ENCODE measurements at places on chromosomes 13 and 19.

DNA sequence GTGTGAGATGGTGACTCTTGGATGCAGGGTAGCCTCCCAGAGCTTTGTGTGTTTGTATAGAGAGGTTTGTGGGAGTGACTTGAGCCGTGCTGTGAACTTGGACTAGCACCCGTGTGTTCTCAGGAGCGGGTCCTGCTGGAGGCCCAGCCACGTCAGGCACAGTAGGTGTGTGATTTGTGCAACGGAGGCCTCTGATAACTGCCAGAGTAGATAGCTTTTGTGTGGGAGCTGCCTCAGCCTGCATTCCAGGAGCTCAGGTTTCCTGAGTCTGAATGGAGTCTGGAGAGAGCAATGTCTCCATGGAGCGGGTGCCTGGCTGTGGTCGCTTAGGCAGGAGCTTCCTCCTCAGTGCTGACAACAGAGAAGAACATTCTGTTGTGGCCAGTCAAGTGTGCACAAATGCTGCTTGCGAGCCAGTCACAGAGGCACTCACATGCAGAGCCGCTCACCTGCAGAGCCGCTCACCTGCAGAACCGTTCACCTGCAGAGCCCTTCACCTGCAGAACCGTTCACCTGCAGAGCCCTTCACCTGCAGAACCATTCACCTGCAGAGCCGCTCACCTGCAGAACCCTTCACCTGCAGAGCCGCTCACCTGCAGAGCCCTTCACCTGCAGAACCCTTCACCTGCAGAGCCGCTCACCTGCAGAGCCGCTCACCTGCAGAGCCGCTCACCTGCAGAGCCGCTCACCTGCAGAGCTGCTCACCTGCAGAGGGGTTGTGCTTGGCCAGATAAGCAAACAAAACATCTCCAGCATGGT, 32.6 kb downstream of the TFDP1 start:
- DNase-seq, result peak; percentile 83

DNA sequence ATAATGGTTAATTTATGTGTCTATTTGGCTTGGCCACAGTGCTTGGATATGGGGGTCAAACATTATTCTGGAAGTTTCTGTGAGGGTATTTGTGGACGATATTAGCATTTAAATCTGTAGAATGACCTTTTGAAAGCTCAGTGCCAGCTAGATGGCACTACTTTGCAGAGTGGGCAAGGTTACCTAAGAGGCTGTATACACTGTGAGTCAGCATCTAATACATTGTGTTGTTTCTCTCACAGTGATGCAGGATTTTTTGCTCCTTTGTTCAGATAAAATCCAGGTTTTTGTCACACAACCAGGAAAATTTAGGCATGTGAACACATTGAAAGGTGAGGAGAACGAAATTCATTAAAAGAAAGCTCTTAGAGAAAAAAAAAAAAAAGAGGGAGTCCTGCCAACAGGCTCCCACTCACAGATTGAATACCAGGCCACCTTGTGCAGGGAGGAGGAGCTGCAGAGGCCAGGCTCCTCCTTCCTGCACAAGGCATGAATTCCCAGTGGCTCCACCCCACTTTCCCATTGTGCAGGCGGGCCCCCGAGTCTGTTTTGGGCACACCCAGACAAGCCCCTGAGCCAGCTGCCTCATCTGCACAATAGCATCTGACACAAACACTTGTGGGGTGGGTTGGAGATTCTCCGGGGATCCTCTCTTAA, 551.0 kb upstream of the ATXN8OS start:
- no peak for DNase-seq

DNA sequence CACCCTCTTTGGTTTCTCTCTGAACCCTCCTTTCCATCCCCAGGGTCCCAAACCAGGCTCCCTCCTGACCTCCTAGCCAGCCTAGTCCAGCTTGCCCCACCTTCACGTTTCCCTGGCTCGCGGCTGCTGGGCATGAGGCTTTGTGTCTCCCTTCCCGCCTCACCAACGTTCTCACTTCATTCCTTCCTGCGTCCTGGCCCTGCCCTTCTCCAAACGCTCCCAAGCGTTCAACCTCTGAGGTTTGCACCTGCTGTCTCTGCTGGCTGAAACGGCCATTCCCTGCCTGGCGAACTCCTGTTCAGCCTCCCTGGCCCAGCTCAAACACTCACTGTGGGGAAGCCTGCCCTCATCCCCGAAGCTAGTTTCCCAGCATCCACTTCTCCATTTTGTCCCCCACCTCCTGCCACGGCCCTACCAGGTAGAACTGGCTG, 12.4 kb downstream of the EPS8L1 start:
- DNase-seq, result no peak

GRCh38 chr19:15905026-15905425, 7.2 kb upstream of the CYP4F2 start:
- no peak for DNase-seq

DNA sequence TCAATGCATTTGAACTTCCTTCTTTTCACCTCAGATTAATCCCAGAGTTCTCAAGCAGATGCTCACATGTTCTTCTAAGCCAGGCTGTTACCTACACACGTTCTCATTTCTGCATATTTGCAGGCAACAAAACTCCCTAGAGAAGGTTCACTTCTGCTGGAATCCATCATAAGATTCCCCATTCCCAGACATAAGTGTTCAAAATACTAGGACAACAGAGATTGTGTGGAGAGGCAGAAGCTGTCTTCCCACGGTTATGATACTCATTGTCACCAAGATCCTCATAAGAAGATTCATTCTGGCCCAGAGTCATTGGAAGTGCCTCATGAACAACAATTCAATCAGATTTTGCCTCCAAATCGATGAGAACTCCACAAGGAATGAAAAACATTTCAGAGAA, 931.6 kb upstream of the MIR17HG start:
- no peak for DNase-seq

GRCh38 chr19:30567536-30568232, 195.5 kb downstream of the ZNF536 start:
- DNase-seq, result no peak

DNA sequence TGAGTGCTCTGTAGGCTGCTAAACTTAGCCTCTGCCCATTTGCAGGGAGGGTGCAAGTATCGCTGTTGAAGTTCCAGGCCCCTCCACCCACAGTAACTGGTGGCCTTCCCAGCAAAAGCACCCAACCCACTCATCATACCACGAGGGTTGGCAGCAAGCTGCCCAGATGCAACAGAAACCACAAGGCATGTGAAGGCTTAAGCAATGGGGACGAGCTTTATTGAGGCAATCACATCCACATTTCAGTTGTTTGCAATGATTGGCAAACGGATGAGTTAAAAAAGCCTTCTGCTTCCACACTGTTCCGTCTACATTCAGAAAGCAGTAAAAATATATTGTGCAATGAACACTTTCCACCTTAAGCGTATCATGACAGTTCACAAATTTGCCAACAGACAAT, 10.3 kb downstream of the GJB6 start:
- DNase-seq, result no peak

DNA sequence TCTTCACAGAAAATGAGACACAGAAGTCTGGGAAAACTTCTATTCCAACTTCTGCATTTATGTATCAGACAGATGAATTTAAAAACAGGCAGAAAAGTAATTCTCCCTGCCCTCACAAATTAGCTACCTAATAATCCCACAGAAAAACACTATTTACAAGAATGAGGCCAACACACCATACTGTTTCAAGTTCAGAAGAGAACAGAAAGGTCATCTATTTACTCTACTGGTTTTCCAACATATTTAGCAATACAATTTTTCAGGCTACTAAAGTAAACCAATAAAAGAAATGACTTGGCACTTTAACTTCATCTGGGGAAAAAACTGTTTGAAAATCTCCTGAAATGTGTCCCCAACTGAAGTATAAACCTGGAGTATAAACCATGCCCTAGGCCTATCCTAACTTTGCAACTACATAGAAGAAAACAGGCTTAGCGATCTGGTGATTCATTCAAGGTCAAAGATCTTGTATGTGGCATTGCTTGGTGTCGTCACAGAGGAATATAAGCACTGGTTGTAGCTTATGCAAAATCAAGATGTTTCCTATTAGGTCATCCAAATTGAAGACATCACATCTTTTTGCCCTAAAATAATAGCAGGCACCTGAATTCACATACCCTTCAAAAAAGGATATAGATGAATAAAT, 20.1 kb upstream of the EBPL start:
- no peak for DNase-seq

DNA sequence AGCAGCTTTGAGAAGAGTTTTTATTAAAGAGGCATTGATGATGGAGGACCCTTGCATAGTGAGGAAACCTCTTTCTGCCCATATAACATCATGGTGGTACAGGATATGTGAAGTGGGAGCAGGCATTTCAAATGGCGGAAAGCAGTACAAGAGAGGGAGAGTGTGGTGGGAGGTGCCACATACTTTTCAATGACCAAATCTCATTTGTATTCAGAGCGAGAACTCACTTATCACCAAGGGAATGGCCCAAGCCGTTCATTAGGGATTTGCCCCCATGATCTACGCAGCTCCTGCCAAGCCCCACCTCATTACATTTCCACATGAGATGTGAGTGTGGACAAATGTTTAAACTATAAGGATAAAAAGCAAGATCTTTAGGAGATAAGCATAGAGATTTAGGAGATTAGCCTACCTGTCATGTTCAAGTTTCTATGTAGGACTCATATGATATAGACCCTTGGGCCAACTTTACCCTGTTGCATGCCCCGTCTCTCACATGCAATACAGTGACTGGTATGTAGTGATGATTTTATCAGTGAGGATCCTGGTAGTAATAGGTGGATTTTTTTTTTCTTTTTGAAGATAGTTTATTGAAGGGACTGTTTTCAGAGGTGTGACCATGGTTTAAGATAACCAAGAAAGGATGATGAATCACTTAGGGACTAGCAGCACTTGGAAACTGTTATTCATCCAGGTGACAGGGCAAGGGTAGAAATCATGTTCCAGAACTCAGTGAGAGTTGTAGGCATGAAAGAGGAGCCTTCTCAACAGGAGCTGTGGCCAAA, 38.3 kb downstream of the DNAJC15 start:
- no peak for DNase-seq

DNA sequence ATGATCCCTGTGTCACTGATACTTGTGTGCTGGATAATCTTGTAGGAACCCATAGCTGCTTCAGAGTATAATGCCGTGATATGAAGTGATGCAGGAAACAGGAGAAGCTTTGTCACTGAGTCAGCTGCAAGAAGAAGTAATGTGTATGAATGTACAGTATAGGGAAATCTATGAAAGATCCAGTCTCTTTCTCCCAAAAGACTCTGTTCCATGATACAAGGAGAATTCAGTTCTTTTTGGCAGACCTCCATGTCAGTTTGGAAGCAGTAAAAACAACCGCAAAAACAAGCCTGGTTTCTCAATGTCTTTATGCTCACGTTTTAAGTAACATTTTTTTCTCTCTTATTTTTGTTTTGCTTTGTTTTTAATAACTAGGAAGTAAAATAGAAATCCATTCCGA, 33.9 kb downstream of the PCDH17 start:
- DNase-seq, result no peak

- DNase-seq, result peak; percentile 79
Measured at GRCh38 chr19:12156223-12157058, at the start of gene ZNF625. ZNF625 (minus strand) TSS chr19:12156734; CDS start chr19:12156558, 176 bp downstream.

DNA sequence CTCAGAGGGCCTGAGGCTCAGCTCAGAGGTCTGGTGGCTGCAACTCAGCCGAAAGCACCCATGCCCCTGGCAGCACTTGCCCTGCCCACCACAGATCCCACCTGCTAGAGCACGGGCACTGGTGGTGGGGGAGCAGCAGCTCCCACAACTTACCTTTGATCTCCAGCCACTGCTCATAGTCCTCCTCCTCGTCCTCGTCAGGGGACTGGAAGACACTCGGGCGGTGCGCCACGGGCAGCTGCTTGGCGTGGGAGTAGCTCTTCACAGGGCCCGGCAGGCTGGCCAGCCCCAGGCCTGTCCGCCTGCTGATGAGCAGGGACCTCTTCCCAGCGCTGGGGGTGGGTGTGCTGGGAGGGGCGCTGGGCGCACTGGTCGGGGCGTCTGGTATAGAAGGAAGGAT, 14.6 kb downstream of the SUGP1 start:
- no peak for DNase-seq

- DNase-seq, result no peak
Measured at GRCh38 chr13:33919120-33919519, 101.2 kb downstream of the RFC3 start.

- DNase-seq, result no peak
Measured at GRCh38 chr19:29680447-29680846, 15.2 kb downstream of the PLEKHF1 start.

DNA sequence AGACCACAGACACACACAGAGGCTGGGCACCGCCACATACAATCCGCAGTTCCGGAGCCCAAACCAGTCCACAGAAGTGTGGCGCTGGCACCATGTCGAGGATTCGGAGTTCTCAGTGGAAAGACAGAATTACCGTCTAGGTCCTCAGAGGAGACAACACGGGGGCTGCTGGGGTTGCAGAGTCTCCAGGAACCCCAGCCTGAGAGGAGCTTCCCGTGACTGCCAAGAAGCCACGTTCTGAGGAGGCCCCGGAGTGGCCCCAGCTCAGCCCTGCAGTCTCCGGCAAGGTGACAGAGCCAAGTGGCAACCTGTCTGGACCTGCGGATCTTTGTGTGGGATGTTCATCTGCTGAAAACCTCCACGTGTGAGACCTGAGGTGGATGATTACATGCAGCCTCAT, 7.3 kb upstream of the ADPRHL1 start:
- no peak for DNase-seq

DNA sequence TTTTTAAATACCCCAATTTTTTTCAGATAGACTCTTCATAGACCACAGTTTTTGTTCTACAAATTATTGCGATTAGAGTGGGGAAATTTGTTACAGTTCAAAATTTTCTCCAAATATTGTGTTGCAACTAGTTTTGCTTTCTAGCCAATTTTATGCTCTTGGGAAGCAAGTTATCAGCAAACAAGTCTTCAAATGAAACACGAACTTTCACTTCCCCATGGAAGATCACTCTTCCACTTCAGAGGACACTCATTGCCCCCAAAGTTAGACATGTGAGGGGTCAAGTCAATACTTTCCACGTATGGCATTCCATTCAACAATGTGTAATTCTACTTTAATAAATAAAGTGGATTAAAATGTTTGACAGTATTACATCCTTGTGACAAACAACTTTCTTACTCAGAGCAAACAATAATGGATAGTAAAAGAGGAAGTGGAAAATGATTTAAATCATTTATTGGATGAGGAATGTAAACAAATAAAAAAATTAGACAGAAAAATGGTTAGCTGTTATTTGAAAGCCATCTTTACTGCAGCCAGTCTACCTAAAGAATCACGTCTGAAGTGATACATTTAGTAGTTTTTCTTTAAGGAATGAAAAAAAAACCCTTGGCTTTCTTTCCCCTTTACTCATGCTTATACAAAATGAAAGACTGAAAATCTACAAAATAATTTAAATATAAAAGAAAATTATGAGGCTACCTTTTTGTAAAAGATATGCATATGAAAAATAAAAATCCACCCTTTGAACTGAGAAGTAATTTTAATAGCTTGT, 41.2 kb upstream of the TNFSF11 start:
- DNase-seq, result no peak

DNA sequence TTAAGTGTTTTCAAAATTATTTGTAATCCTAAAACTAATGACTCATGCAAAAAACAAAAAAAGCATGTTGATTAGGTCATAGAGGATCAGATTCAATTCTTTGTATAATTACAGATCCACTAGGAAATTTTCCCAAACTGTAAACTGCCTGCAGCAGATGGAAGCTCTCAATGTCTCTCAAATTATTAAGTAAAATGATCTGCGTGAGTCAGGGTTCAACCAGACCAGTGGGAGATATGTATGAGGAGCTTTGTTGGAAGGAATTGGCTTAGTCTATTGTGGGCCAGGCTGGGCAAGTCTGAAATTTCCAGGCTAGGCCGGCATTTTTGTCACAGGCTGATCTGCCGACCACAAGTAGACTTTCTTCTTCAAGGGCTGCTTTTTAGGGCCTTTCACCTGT, 14.4 kb upstream of the SACS start:
- no peak for DNase-seq

GRCh38 chr13:58573743-58574142, 942.2 kb downstream of the PCDH17 start:
- DNase-seq, result no peak

All from NCI-H774 (cell line).